T-cell (primary cell): ENCODE measurements at places on chromosomes 11 and 22. TPM values are rescaled to one million over a fixed set of nuclear protein-coding genes. Genes with fewer than 3 reads are reported as not detected.
A peak's percentile ranks its signal among the peaks of the same experiment; 100 is the strongest.

DNA sequence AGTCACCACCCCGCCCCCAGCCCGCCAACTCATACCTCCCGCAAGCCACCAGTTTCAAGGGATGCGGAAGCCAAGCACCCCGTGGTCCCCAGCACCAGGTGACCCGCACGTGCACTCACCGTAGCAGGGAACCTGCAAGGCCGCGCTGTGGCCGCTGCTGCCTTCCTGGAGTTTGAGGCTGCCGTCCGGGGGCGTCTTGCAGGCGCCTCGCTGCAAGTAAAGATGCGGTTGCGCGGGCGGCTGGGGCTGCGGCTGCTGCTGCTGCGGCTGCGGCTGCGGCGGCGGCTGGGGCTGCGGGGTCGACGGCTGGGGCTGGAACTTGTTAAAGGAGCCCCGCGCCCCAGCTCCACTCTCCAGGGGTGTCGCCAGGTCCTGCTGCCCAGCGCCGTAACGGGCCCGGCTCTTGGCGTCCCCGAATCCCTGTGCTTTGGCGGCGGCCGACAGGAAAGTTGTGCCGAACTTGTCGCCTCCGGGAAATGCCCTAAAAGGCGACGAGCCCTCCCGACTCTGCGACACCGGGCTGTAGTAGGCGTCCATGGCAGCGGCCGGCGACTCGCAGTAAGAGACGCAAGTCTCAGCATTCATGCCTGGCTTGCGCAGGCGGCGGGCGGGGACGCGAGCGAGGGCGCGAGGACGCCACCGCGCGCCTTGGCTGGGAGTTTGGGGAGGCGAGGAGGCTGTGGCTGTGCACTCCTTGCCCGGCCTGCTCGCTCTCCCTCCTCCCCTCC lies at the start of gene ALX4:
TSS of gene ALX4 (minus strand) at position 662 of the 728 bp plus-strand sequence. CDS start at position 585, 77 bp downstream.
- no peak for DNase-seq
- H3K4me1 ChIP-seq: peaks cover 2% of the 10 kb centered on the region
- H3K27ac ChIP-seq: no peak within 1 kb of the TSS
- H3K36me3 ChIP-seq: no peaks in the 10 kb centered on the region

DCDC1 gene
- 1.0 TPM for total RNA-seq

DNA sequence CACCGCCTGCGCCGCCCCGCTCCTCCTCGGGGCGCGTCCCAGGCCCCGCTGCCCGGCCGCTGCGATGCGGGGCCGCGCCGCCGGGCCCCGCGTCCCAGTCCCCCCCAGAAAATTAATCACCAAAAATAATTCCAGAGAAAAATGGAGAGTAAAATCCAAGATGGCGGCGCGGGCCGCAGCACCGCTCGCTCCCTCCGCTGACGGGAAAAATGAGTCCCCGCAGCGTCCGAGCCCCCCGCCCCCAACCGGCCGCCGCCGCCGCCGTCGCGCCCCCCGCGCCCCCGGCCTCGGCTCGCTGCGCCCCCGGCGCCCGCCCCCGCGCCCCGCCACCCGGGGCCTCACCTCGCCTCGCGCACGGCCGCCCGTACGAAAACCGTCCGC lies at the start of gene KMT5B:
TSS of gene KMT5B (minus strand) at position 162 of the 381 bp plus-strand sequence. CDS start 23,220 bp downstream, outside the sequence.
- H3K27ac ChIP-seq: peak within 1 kb of the TSS; percentile 61
- peaks cover 43% of the 10 kb centered on the region for H3K4me1 ChIP-seq
- no peaks in the 10 kb centered on the region for H3K36me3 ChIP-seq
- H3K27me3 ChIP-seq: peaks cover 22% of the 10 kb centered on the region
- H3K4me3 ChIP-seq: peak within 1 kb of the TSS; percentile 75

SELENOH gene
- total RNA-seq: 113 TPM

C22orf31 gene
- not detected for total RNA-seq

PANX3 gene
- not detected for total RNA-seq
